CD4-positive, alpha-beta T cell treated with Interleukin-17A for 1 hour (primary cell): ENCODE measurements at places on chromosomes 3 and 15.

GRCh38 chr3:38630606-38631005 is 18.9 kb downstream of the SCN5A start:
- DNase-seq, result no peak

GRCh38 chr15:64693134-64693533 is 82.3 kb downstream of the RBPMS2 start:
- DNase-seq, result no peak

DNA sequence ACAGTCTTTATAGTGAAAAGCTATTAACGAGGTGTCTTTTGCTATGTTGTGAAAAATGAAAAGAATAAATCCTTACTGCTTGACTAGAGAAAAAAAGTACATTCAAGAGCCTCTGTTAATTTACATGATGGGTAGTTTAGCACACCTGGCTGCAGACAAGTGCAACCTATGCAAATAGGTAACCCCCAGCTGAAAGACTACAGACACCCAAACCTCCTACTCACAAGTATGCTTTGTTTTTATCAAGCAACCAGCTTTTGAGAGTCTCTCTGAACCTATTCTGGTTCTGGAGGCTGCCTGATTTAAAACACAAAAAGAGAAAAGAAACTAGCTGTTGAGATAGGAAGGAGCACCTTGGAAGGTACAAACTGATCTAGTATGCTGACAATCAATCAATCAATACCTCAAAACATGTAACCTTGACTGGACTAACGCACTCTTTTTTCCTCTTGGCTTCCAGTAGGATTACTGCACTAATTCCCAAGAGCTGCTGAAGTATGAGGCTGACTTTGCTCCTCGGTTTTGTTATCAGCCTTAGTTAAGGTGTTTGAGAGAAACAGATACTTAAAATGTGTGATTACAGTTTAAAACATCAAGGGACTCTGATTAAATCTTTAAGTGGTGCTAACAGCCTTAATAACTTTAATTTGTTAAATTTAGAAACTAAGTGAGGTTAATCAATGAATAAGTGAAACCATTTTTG is 63.6 kb downstream of the OSBPL10 start:
- no peak for DNase-seq

DNA sequence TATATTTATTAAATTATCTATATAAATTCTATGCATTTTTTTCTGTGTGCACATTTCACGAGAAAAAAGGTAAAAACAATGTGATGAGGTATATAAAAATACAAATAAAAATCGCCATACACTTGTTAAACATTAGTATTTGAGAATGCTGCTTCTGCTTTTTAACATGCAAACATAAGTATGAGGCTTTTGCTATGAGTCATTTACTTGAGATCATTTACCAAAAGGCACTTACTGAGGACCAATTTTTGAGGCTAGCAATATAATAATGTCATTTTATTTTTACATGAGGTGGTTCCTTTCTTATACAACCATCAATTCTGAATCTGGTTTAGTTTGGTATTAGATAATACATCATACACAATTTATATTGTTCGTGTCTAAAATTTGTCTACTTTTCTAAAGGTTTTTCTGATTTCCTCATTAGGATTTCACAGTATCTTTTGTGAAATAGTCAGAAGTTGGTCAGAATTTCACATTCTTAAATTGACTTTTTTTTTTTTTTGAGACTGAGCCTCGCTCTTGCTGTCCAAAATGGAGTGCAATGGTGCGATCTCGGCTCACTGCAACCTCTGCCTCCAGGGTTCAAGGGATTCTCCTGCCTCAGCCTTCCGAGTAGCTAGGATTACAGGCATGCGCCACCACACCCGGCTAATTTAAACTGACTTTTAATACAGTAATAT is 25.6 kb downstream of the DCUN1D1 start:
- DNase-seq, result no peak

GRCh38 chr3:120424976-120425570 is 25.7 kb downstream of the FSTL1 start:
- DNase-seq, result no peak
